ENCODE measurements at places on chromosomes 3 and 15. TPM values are rescaled to one million over a fixed set of nuclear protein-coding genes. Genes with fewer than 3 reads are reported as not detected.

Gene TGM4
- not detected for total RNA-seq

Gene CSNK1G1
- 15.8 TPM for total RNA-seq

Gene SCG3
- 0.46 TPM for total RNA-seq

Gene ATP2C1
- total RNA-seq: 47.1 TPM

Gene PEX11A
- 7.1 TPM for total RNA-seq

Gene DPPA2
- not detected for total RNA-seq

Gene ACTRT3
- 2.4 TPM for total RNA-seq

Gene SAXO2
- total RNA-seq: 5.8 TPM

Gene SCN11A
- 0.29 TPM for total RNA-seq

Gene PODXL2
- total RNA-seq: 2.5 TPM

Gene SPATA12
- total RNA-seq: not detected

Gene VGLL3
- total RNA-seq: 151 TPM

Gene NUDT16
- 15.8 TPM for total RNA-seq

Gene NRG4
- not detected for total RNA-seq

Gene PLAAT1
- 0.65 TPM for total RNA-seq

Gene PCOLCE2
- total RNA-seq: 54.5 TPM

Gene ANKRD34C
- total RNA-seq: 0.14 TPM

Gene GRM7
- total RNA-seq: 1.3 TPM

Gene TUSC7
- not detected for total RNA-seq

Gene GOLGA6L4
- 6.4 TPM for total RNA-seq

Gene KBTBD13
- 0.57 TPM for total RNA-seq

Gene GABRA5
- not detected for total RNA-seq

Gene CEP19
- total RNA-seq: 0.69 TPM

Gene VWA5B2
- 0.38 TPM for total RNA-seq

Gene PPCDC
- total RNA-seq: 11.0 TPM

Gene CALML4
- 8.4 TPM for total RNA-seq

Gene RTP1
- total RNA-seq: not detected

Gene CHP1
- total RNA-seq: 66.9 TPM

Gene TMEM108
- total RNA-seq: 2.8 TPM

Gene ANXA2
- total RNA-seq: 815 TPM

Gene AQP9
- 6.6 TPM for total RNA-seq

Data from posterior vena cava (tissue), 2 donors.